ENCODE measurements at places on chromosomes 2 and 18.

GRCh38 chr2:202269585-202269984, 4.0 kb downstream of the NOP58 start:
- no peak for DNase-seq

- no peak for DNase-seq
Measured at GRCh38 chr2:200584639-200585038, 1.2 kb upstream of the AOX1 start.

GRCh38 chr2:37367984-37368383, 23.6 kb downstream of the QPCT start:
- DNase-seq = no peak

DNA sequence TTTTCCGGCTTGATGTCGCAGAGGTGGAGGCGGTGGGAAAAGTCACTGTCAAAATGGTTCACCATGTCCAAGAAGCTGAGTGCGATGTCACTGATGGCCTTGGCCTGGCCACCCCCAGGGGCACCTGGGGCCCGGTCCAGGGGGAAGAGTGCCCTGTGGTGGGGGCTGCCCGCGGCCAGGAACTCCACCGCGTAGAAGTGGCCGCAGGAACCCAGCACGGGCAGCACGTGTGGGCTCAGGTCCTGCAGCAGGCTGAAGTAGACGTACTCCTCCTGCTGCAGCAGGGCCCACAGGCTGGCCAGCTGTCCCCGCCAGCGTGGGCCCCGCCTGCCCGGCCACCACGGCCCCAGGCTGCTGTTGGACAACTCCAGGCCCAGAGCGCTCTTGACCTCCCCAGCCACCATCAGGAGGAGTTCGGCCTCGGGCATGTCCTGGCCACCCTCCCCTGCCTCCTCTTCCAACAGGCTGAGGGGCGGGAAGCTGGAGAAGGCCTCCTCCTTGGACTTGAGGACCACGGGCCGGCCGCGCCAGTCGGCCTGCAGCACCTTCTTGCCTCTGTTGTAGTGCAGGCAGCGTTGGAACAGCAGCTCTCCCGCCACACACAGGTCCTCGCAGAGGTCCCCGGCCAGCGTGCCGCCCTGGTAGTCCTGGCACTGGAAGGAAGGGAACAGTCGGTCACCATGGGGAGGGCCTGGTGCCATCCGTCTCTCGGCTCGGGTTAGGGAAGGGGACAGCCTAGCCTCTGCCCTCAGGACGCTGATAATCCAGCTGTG, 10.3 kb downstream of the DIPK1C start:
- no peak for DNase-seq

GRCh38 chr2:3147651-3148530, 229.7 kb downstream of the EIPR1 start:
- no peak for DNase-seq

GRCh38 chr2:68901199-68901514, 30.0 kb upstream of the BMP10 start:
- no peak for DNase-seq

GRCh38 chr2:11024259-11024645, 112.5 kb downstream of the KCNF1 start:
- no peak for DNase-seq

DNA sequence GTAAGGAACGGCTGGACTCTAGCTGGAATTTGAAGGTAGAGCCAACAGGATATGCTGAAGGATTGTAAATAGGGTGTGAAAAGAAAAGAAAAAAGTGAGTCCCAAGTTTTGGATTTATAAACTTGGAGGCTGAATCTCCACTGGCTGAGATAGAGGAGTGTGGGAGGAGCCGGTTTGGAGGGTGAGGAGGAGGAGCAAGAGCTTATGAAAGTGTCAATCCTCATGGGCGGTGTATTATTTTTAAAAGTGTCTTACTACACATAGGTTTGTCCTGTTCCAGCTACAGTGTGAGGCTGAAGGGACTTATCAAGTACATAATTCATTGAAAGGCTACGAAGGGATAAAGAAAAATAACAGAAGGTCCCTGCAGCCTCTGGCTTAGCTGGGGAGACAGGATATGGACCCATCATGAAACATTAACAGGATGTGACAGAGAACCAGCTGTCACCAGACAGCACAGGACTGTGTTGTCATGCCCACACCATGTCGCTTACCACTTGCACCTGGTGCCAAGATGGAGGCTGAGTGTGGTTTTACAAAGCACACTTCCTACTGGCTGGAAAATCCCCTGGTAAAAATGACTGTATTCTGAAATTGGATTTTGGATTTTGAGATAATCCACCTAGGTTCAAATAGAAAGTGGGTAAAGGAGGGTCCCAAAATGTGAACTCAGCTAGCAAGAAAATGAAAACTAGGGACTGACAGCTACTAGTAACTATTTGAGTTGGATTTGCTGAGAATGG, 2.5 kb upstream of the MREG start:
- DNase-seq = no peak

- DNase-seq = no peak
Measured at GRCh38 chr2:196239622-196240587, 68.5 kb upstream of the STK17B start.

DNA sequence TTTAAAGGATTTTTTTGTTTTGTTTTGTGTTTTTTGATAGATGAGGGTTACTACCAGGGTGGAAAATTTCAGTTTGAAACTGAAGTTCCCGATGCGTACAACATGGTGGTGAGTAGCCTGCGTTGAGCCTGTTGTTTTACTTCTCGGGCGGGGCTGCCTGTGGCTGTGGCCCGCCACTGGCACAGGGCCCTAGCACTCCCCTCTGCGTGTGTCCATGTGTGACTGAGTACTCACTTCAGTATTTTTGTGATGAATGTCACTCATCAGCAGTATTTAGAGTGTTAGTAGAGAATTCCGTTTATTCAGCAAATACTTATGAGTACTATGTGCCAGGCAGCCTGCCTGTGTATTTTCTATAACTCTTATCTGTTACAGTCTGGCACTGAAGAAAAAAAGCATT, 44.3 kb upstream of the SCLY start:
- no peak for DNase-seq

DNA sequence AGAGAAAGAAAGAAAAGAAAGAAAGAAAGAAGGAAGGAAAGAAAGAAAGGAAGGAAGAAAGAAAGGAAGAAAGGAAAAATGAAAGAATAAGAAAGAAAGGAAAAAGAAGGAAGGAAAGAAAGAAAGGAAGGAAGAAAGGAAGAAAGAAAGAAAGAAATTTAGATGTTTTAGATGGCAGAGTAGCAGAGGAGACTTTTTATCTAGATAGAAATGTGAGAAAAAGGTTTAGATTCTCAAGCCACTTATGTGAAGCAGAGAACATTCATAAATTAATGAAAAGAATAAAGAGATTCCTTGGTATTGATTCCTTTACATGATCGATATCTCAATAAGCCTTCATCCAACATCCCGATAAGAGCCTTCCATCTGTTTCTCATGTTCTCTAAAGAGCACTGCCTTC, 513.5 kb downstream of the CNTNAP5 start:
- DNase-seq = no peak

DNA sequence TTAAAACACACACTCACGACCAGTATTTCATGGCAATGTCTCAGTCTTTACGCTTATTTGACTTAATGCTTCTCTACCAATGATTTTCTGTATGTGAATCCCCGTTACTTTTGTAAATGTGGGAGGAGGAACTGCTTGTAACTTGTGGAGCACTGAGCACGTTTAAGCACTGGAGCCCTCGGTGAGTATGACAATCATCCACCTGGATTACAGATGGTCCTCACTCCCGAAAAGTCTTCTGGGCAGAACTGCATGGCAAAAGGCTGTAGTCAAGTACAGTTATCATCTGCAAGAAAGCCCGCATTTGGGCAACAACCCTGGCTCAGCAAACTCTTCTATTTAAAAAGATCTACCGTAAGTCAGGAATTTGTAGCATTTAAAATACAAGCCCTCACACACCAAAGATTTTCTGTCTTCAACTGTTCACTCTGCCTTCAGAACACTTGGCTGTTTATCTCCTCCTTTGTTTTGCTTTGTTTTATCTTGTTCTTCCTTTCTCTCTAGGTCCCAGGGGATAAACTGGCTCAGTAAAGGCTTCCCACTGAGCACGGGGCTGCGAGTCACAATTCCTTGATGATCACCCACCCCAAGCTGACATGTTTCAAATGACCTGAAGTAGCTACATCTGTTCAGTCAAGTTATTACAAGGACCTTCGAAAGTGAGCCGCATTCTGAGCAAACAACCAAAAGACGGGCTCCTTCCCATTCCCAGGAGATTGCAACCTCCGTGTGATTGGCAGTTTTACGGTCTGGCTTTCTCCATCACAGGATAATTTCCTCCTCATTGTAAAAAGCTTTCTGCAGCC, 102.2 kb downstream of the DLGAP1 start:
- DNase-seq = no peak

GRCh38 chr2:122167515-122167914, 412.1 kb downstream of the TSN start:
- no peak for DNase-seq

DNA sequence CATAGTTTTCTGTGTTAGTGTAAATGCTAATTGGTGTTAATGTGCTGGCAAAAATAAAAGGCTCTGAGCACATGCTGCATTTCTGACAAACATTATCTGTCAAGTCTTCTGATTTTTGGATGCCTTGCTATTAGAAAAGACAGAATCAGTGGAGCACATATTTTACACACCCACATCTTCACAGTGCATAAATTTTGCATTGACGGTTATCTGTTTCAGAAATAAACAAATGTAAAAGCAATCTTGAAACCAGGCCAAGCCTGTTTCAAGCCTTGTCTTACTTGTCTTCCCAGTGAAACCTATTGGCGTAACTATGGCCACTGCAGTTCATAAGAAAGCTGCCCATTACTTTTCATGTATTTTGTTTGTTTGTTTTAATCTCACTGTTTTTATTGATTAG, 333.7 kb upstream of the CDH19 start:
- no peak for DNase-seq

- no peak for DNase-seq
Measured at GRCh38 chr2:195119231-195119630, 537.8 kb upstream of the SLC39A10 start.

DNA sequence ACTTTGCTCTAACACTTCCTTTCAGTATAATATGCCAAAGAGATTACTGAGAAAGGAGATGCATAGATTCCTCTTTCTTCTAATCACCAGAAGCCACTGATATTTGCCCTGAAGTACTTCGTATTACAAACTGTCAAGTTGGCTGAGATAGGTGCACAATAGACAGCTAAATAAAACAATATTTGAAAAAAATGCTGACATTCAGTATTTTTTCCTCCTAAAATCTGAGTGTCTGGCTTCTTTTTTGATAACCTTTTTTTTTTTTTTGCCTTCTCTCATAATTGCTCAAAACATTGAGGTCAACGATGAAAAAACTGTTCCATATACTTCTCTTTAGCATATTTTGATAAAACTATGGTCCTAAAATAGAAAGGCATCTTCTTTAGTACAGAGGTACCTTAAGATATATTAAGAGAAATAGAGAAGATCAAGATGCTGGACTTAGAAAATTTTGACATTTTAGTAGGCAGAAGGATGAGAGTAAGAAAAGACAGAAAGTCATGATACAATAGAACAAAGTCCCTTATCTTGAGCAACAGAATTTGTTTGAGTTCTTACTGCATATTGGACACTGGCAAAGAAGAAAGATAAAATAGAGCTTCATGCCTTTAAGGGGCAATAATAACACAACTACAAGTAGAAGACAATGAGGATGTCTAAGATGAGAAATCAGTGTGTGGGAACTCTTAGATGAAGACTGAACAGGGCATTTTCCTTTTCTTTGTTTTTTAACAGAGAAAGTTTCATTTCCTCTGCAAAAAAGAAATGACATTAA, 220.7 kb downstream of the PTH2R start:
- DNase-seq = no peak

DNA sequence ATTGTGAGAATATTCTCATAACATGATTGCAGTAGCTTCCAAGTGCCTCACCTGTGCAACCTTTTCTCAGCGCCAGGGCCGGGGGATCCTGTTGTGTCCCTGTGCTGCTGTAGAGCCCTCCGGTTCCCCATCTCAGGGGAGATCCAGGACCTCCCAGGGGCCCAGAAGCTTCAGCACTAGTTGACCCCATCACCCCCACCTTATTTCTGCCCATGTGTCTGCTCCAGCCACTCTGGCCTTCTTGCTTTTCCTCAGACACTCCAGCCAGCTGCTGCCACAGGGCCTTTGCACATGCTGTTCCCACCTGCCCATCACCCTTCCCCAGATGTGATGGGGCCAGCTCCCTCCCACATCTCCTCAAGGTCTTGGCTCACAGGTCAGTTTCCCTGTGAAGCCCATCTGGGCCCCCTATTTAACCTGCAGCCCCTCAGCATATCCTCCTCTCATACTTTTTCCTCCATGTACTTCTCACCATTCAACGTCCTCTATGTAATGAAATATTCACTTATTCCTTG, 226.5 kb downstream of the SEPTIN10 start:
- DNase-seq = no peak

GRCh38 chr2:225694664-225695063, 295.2 kb downstream of the NYAP2 start:
- no peak for DNase-seq

DNA sequence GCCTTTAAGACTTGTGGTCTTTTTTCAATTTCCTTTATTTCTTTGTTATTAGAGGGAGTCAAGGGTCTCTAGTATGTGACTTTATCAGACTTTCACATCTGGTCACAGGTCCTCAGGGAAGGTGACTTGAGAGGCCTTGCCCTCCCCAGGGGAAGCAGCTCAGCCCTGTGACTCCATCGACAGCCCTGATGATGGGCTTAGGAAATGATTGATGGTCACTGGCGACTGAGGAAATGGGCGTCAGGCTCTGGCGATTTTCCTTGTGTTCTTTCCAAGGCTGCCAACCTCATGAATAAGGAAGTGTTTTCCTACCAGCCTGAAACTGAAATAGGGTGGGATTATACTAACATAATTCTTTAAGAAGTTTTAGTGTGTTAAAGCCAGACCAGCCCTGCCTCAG, 21.1 kb downstream of the SERPINE2 start:
- DNase-seq = no peak

- DNase-seq = peak; percentile 34
Measured at GRCh38 chr2:46876741-46877384, 38.7 kb downstream of the MCFD2 start.

DNA sequence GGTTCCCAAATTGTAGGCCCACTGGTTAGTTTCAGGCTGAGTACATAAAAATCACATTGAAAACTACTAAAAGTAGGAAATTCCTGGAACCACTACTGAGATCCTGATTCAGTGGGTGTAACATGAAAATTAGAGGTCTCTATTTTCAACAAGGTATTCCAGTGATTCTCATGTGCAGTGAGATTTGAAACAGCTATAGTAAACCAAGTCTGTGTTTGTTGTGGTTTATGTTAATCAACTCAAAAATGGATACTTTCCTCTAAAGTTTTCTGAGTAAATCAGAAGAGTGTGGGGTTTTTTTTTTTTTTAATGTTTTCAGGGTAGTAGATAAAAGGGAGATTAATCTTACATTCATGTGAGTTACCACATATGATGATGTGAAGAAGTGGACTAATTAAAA, 42.4 kb upstream of the LIMS1 start:
- DNase-seq = no peak

DNA sequence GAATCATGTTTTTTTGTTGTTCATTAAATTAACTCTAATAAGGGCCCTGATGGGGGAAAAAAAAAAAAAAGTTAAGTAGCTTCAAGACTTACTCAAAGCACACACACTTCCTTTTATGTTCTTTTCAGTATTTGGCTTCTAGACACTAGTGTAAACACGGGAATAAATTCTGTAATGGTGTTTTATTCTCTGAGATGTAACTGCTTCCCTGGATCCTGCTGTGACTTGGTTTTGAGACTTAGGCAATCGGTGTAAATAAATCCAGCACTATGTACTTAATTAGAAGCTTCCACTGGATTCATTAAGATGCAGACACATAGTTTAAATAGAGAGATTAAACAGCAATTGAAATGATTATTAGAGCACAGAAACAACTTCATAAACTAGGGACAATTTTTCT, 26.1 kb upstream of the AP1S3 start:
- no peak for DNase-seq

All from NCI-H1092 (cell line).